ENCODE measurements at places on chromosomes 6 and 20. TPM values are rescaled to one million over a fixed set of nuclear protein-coding genes. Genes with fewer than 3 reads are reported as not detected.

Gene GDAP1L1
- 0.27 TPM for total RNA-seq

Gene BEND3
- total RNA-seq = 2.0 TPM

Gene CNR1
- total RNA-seq = not detected

Gene SIM1
- not detected for total RNA-seq

Gene SNRPB
- 431 TPM for total RNA-seq

Gene PRND
- total RNA-seq = not detected

Gene SULF2
- 1.3 TPM for total RNA-seq

Gene PFDN4
- 48.8 TPM for total RNA-seq

Gene RFX6
- not detected for total RNA-seq

Gene FAM83D
- total RNA-seq = 13.6 TPM

Gene MMP24
- total RNA-seq = not detected

Gene ARHGAP40
- total RNA-seq = not detected

Gene PKHD1
- total RNA-seq = not detected

Gene LSM14B
- total RNA-seq = 29.6 TPM

Gene TAGAP
- total RNA-seq = 79.6 TPM

Gene DDX43
- not detected for total RNA-seq

Gene RAE1
- total RNA-seq = 45.6 TPM

Gene SLC22A16
- not detected for total RNA-seq

Gene ELOVL4
- 0.54 TPM for total RNA-seq

Gene EPPIN
- not detected for total RNA-seq

Gene SLC12A5
- total RNA-seq = not detected

Gene IL17A
- not detected for total RNA-seq

Gene STMN3
- 6.7 TPM for total RNA-seq

Gene DEF6
- 90.6 TPM for total RNA-seq

Gene TRDN
- not detected for total RNA-seq

Gene GHRH
- total RNA-seq = not detected

Gene EPB41L2
- 33.5 TPM for total RNA-seq

Gene FAM217A
- total RNA-seq = not detected

Gene TBC1D22B
- 15.1 TPM for total RNA-seq

Gene CLPSL2
- not detected for total RNA-seq

Gene ZSCAN16
- total RNA-seq = 2.3 TPM

Gene HCRTR2
- not detected for total RNA-seq

Gene HSPA12B
- not detected for total RNA-seq

Measured in activated naive CD4-positive, alpha-beta T cell treated with anti-CD3 and anti-CD28 coated beads for 36 hours (primary cell).